ENCODE measurements at places on chromosomes 1 and 21. TPM values are rescaled to one million over a fixed set of nuclear protein-coding genes. Genes with fewer than 3 reads are reported as not detected.

The TMEM63A gene
- total RNA-seq = 38.1 TPM

The LZIC gene
- total RNA-seq = 16.5 TPM

The UMODL1 gene
- not detected for total RNA-seq

The ZC3H12A gene
- total RNA-seq = 51.6 TPM

- no peak for DNase-seq
- H3K4me1 ChIP-seq = peaks cover 68% of the 10 kb centered on the region
- no peak overlapping the region for H3K27ac ChIP-seq
- H3K27me3 ChIP-seq = no peaks in the 10 kb centered on the region
These were observed 11.4 kb downstream of the RNF11 start for GRCh38 chr1:51247499-51247898.

DNA sequence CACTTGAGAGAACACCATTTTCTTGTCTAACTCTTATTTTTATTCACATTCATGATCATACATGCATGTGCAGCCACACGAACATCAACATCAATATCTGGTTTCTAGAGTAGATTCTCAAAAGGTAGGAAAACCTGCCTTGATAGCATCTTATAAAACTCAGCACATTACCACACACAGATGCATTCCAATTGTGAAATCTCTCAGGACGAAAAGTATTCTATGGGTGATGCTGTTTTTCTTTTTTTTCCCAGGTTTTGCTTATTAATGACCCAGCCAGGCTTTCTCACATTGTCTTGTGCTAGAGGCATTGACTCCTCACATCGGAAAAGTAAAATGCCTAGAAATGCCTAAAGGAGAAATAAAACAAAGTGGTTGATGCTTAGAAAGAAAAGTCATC, 562.8 kb downstream of the KIF26B start:
- DNase-seq = no peak
- H3K4me3 ChIP-seq = no peak overlapping the region
- no peaks in the 10 kb centered on the region for H3K27me3 ChIP-seq

- no peak for DNase-seq
- no peak overlapping the region for H3K4me3 ChIP-seq
- peaks cover 7% of the 10 kb centered on the region for H3K4me1 ChIP-seq
- no peaks in the 10 kb centered on the region for H3K27me3 ChIP-seq
These were observed 5.8 kb upstream of the ANKRD13C start for GRCh38 chr1:70360321-70360720.
